ENCODE measurements at places on chromosomes 1 and 21.
A peak's percentile ranks its signal among the peaks of the same experiment; 100 is the strongest.

GRCh38 chr1:186806477-186806876, 22.3 kb upstream of the PLA2G4A start:
- DNase-seq: no peak

DNA sequence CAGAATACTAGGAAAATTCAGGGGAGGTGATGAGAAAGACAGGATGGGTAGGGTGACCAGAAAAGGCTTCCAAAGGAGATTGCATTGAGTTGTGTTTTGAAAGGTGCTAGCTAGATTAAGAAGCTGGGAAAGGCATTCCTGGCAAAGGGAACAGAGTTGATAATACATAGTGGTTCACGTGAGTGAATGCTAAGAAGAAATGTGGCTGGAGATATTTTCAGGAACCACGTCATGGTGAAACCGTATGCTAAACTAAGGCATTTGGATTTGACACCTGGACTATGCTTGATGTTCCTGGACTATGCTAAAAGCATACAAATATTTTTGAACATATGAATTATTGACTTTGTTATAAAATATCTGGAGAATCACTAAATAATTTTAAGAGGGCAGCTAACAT, 14.7 kb downstream of the CCDC30 start:
- no peak for DNase-seq

GRCh38 chr1:14928412-14928811, 225.1 kb upstream of the TMEM51 start:
- DNase-seq: no peak

DNA sequence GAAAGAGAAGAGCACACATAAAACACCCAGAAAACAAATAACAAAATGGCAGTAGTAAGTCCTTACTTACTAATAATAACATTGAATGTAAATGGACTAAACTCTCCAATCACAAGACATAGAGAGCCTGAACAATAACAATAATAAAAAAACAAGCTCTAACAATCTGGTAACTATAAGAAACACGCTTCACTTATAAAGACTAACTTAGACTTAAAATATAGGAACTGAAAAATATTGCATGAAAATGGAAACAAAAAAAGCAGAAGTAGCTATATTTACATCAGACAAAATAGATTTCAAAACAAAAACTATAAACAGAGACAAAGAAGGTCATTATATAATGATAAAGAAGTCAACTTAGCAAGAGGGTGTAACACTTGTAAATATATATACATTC, 83.1 kb upstream of the LYPLAL1 start:
- DNase-seq: no peak

DNA sequence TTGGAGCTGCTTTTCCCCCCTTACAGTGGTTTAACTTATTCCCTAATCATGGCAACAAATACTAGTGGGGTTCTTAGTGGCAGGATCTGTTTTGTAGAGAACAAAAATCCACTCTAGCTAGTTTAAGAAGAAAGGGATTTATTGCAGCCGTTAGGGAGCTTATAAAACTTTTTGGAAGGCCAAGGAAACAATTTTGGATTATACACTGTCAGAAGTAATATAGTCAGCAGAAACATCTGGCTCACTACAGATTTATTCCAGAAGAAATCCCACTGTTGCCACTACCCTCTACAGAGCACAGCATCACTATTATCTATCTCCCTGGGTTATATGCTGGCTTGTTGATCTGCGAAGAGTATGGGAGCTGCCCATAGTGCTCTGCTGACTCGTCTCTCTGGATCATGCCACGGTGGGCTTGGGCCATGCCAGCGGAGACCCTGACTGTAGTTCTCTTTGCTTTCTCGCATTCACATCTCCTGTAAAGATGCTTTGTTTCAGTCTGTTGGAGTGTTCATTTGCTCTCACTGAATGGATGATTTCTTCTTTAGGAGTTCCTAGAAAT, 107.5 kb downstream of the ODF2L start:
- no peak for DNase-seq

- DNase-seq: peak; percentile 86
These were observed at the start of gene VAMP4 for GRCh38 chr1:171741872-171742576. Gene VAMP4, minus strand, starts transcription at chr1:171742065. Its CDS starts 3,651 bp downstream, at chr1:171738414.

GRCh38 chr21:42847051-42847707, 32.2 kb downstream of the WDR4 start:
- DNase-seq: no peak

Data from cerebellar cortex (tissue), 1 donor.